Colonic mucosa (tissue), 4 donors: ENCODE measurements at places on chromosomes 12 and 14.

- H3K4me3 ChIP-seq = no peak overlapping the region
- no peaks in the 10 kb centered on the region for H3K36me3 ChIP-seq
- DNase-seq = peak; percentile 71
- H3K4me1 ChIP-seq = no peaks in the 10 kb centered on the region
These were observed 194.6 kb downstream of the PAX9 start for GRCh38 chr14:36856095-36856878.

DNA sequence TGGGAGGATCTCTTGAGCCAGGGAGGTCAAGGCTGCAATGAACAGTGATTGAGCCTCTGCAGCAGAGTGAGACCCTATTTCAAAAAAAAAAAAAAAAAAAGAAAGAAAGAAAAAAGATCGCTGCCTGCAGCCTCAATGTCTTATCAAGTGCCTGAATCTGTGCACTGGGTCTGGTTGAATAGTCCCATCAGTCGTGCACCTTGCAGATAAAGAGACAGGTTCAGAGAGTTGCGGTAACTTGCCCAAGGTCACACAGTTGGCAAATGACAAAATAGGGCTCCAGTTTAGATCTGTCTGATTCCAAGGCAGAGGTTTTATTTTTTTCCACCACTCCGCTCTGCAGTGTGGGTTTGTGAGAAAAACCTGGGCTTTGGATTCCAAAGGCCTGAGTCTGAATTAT lies 649 bp upstream of the PLA2G1B start:
- DNase-seq = no peak
- no peak overlapping the region for H3K27ac ChIP-seq
- no peaks in the 10 kb centered on the region for H3K27me3 ChIP-seq
- no peaks in the 10 kb centered on the region for H3K4me1 ChIP-seq
- no peak overlapping the region for H3K4me3 ChIP-seq
- no peaks in the 10 kb centered on the region for H3K36me3 ChIP-seq

- no peak for DNase-seq
- no peak overlapping the region for H3K27ac ChIP-seq
- H3K27me3 ChIP-seq = no peaks in the 10 kb centered on the region
- H3K36me3 ChIP-seq = no peaks in the 10 kb centered on the region
- H3K4me1 ChIP-seq = no peaks in the 10 kb centered on the region
These were observed 534.7 kb downstream of the RPS29 start for GRCh38 chr14:49051328-49052060.

- no peaks in the 10 kb centered on the region for H3K27me3 ChIP-seq
- no peaks in the 10 kb centered on the region for H3K4me1 ChIP-seq
- H3K4me3 ChIP-seq = no peak overlapping the region
- DNase-seq = no peak
- no peak overlapping the region for H3K27ac ChIP-seq
- H3K36me3 ChIP-seq = no peaks in the 10 kb centered on the region
These were observed 105.4 kb upstream of the NAP1L1 start for GRCh38 chr12:76189851-76190250.

DNA sequence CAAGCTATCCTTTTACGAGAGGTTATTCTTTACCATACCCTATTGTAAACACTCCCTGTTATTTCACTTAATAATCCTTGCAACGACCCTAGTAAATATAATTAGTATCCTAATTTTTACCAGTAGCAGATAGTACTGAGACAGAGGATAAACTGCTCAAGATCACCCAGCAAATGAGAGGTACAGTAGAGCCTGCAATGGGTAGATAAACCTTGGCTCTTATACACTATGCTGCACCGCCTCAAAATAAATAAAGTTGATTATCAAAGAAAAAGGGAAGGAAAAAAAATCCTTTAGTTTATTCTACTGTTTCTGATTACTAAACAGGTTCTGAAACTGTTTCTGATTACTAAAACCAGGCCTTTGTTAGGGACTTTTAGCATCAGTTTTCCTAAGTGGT lies 22.5 kb downstream of the YBX3 start:
- H3K4me3 ChIP-seq = no peak overlapping the region
- H3K4me1 ChIP-seq = no peaks in the 10 kb centered on the region
- DNase-seq = no peak
- no peaks in the 10 kb centered on the region for H3K36me3 ChIP-seq
- no peaks in the 10 kb centered on the region for H3K27me3 ChIP-seq

- H3K4me1 ChIP-seq = no peaks in the 10 kb centered on the region
- H3K27ac ChIP-seq = no peak overlapping the region
- no peak for DNase-seq
- no peak overlapping the region for H3K4me3 ChIP-seq
These were observed 430.0 kb downstream of the CCDC91 start for GRCh38 chr12:28620281-28620680.

- no peak for DNase-seq
- H3K27me3 ChIP-seq = no peaks in the 10 kb centered on the region
- H3K36me3 ChIP-seq = no peaks in the 10 kb centered on the region
- no peak overlapping the region for H3K27ac ChIP-seq
- H3K4me3 ChIP-seq = no peak overlapping the region
- H3K4me1 ChIP-seq = no peaks in the 10 kb centered on the region
These were observed 886.2 kb downstream of the TRHDE start for GRCh38 chr12:73158341-73158740.

DNA sequence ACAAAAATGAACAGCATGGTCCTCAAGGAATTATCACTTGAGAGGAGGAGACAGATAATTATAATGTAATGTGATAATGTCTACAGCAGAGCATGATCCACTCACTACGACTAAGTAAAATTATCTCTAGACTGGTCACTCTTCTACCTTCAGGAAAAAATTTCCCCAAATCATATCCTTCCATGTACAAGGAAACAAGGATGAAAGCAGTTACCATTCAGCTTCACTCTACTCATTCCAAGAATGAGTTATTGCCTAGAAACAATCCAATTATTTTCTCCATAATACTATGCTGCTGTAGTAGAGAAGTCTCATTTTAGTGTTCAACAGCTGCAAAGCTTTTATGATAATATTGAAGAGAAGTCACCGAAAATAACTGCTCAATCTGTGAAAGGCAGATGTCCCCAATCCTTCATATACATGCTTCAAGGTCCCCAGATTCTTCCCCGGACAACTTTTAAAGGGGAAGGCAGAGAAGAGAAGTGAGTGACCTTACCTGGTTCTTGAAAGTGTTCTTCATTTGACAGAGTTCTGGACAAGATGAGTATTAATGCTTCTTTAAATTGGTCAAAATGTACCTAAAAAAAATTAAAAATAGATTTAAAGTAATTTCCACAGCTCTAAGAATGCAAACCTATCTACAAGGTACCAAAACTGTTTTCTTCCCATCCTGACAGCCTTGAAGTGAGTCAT lies 24.6 kb downstream of the NIN start:
- H3K36me3 ChIP-seq = no peaks in the 10 kb centered on the region
- no peak overlapping the region for H3K27ac ChIP-seq
- no peaks in the 10 kb centered on the region for H3K27me3 ChIP-seq
- DNase-seq = no peak

GRCh38 chr12:8584004-8584403 lies 28.7 kb downstream of the AICDA start:
- H3K4me1 ChIP-seq = no peaks in the 10 kb centered on the region
- DNase-seq = no peak
- H3K4me3 ChIP-seq = no peak overlapping the region
- H3K36me3 ChIP-seq = no peaks in the 10 kb centered on the region

DNA sequence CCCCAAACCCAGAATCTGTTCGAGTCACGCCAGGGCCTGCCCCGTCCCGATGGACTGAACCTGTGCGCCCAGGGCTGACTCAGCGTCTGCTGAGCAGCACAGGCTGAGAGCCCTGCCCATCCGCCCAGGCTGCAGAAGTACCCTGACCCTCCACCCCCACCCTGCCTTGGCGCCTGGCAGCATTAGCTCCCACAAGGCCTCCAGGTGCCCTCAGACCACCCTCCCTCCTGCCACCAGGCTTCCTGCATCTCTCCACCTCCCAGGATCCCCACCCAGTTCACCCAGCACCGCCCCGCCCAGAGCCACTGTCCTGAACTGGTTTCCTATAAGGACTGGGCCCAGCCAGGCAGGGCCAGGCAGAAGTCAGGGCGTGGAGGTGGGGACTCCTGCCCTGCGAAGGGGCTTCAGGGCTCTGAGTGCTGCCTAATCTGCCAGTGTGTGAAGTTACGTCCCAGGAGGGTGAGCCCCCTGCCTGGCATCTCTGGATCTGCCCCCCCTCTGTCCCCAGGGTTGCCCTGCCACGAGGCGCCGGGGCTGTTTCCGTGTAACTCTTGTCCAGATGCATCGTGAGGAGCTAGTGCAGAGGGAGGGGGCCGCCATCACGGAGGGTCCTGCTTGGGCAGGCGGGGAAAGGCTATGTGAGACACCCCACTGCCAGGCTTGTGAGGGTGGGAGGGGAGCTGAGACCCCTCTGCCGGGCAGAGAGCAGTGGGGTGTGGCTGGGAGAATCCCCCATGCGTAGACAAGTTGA lies 9.1 kb downstream of the ADSS1 start:
- no peaks in the 10 kb centered on the region for H3K27me3 ChIP-seq
- peaks cover 6% of the 10 kb centered on the region for H3K4me1 ChIP-seq

DNA sequence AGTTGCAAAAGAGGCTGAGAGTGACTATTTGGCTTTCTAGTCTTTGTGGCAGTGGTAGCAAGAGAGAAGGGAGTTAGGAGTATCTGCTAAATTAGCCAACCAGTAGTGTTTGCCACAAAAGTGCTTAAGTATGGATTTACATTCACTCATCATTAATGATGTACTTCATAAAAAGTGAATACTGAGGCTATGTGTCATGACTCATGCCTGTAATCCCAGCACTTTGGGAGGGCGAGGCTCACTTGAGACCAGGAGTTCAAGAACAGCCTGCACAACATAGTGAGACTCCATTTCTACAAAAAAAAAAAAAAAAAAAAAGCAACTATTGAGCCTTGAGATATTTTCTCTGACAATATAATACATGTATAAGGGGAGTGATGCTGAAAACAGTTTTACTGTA lies 36.8 kb downstream of the CCDC177 start:
- H3K27me3 ChIP-seq = no peaks in the 10 kb centered on the region
- no peak for DNase-seq
- H3K36me3 ChIP-seq = no peaks in the 10 kb centered on the region
- H3K4me1 ChIP-seq = no peaks in the 10 kb centered on the region
- no peak overlapping the region for H3K4me3 ChIP-seq

DNA sequence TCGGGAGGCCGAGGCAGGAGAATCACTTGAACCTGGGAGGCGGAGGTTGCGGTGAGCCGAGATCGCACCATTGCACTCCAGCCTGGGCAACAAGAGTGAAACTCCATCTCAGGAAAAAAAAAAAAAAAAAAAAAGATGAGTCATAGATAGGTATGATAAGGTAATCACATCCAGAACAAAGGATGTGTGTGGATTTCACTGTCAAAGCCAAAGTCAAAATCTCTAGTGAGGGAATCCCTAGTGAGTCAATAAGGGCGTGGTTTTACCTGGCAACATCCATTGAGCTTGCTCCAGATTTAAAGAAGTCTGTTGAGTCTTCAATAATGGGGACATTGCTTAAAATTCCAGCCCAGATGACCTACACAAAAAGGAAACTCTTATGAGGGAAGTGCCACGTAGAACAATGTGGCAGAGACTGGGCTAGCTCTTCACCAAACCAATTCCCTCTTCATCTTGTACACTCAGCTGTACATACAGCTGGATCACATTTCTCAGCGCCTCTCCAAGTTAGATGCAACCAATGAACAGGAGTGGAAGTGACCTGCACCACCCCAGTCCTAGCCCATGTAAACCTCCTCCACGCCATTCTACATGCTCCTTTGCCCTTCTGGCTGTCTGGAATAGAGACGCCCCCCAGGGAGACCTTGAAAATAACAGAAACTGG lies 23.4 kb downstream of the ALDH1L2 start:
- H3K4me3 ChIP-seq = no peak overlapping the region
- H3K4me1 ChIP-seq = no peaks in the 10 kb centered on the region
- H3K27ac ChIP-seq = no peak overlapping the region
- DNase-seq = no peak
- H3K36me3 ChIP-seq = no peaks in the 10 kb centered on the region

GRCh38 chr12:8678661-8679111 lies 16.1 kb upstream of the MFAP5 start:
- no peak overlapping the region for H3K27ac ChIP-seq
- no peak for DNase-seq
- no peak overlapping the region for H3K4me3 ChIP-seq
- no peaks in the 10 kb centered on the region for H3K36me3 ChIP-seq
- no peaks in the 10 kb centered on the region for H3K4me1 ChIP-seq

- peak overlapping the region; percentile 76 for H3K27ac ChIP-seq
- H3K4me3 ChIP-seq = peak overlapping the region; percentile 32
- DNase-seq = no peak
- no peaks in the 10 kb centered on the region for H3K36me3 ChIP-seq
These were observed 594 bp downstream of the ARHGDIB start for GRCh38 chr12:14960548-14961465.

GRCh38 chr12:21715386-21715785 lies 57.7 kb upstream of the LDHB start:
- H3K4me1 ChIP-seq = no peaks in the 10 kb centered on the region
- H3K36me3 ChIP-seq = no peaks in the 10 kb centered on the region
- no peak overlapping the region for H3K27ac ChIP-seq
- H3K27me3 ChIP-seq = no peaks in the 10 kb centered on the region

- no peaks in the 10 kb centered on the region for H3K36me3 ChIP-seq
- DNase-seq = no peak
- no peaks in the 10 kb centered on the region for H3K27me3 ChIP-seq
- no peaks in the 10 kb centered on the region for H3K4me1 ChIP-seq
- H3K27ac ChIP-seq = no peak overlapping the region
- no peak overlapping the region for H3K4me3 ChIP-seq
These were observed 32.9 kb upstream of the ZNF740 start for GRCh38 chr12:53147653-53148052.

- no peaks in the 10 kb centered on the region for H3K4me1 ChIP-seq
- no peak overlapping the region for H3K4me3 ChIP-seq
- H3K36me3 ChIP-seq = no peaks in the 10 kb centered on the region
- H3K27ac ChIP-seq = no peak overlapping the region
- H3K27me3 ChIP-seq = no peaks in the 10 kb centered on the region
- no peak for DNase-seq
These were observed 82.2 kb downstream of the MIA2 start for GRCh38 chr14:39315859-39316444.

DNA sequence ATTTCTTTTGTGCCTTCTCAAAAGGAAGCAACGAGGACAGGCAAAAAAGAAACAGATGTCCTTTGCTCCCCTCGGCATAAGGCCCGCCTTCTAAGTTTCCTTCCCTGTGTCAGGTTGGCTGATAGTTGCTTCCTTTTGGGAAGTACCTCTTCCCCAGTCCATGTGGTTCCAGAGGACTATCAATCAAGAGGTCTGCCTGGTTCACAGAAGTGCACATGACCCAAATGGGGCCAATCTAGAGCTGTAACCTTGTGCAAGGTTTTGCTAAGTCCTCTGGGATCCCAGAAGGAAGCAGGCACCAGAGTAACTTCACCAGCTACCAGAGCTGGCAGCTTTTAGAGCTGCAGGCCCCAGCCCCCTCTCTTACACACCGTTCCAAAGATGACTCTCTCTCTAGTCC lies 42.6 kb downstream of the TMEM63C start:
- no peaks in the 10 kb centered on the region for H3K27me3 ChIP-seq
- no peak overlapping the region for H3K27ac ChIP-seq
- no peak overlapping the region for H3K4me3 ChIP-seq
- no peak for DNase-seq
